ENCODE measurements at places on chromosomes 5 and 9.

DNA sequence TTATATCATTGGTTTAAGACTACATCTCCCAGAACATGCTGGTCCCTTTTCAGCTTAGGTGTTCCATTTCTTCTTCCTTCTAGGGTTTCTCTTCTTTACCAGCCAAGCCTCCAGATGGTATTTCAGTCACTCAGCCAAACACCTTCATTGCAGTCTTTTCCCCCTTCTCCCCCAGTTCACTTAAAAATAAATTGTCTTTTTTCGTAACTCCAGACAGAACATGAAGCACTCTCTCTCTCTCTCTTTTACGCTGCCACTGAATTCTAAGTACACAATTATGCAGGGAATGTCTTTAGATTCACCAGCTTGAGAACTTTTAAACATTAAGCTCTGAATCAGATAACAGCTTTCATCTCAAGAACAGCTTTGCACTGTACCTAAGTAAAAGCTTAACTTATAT is 419.7 kb upstream of the BRINP1 start:
- no peak for DNase-seq

DNA sequence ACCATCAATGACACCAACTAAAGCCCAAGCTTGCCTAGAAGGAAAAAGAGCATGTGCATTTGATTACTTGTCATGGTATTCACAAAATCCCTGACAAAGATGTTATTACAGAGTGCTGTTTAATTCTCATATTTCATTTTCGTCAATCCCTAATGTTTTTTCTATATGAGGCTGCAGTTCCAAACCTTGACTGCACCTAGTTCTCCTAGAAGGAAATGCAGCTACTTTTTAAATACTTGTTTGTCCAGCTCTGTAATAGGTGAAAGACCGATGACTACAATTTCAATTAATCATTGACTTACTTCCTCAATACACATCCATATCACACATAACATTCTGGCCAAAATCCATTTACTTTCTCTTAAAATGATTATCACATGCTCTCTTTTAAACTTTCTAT is 28.1 kb downstream of the CEMIP2 start:
- no peak for DNase-seq

DNA sequence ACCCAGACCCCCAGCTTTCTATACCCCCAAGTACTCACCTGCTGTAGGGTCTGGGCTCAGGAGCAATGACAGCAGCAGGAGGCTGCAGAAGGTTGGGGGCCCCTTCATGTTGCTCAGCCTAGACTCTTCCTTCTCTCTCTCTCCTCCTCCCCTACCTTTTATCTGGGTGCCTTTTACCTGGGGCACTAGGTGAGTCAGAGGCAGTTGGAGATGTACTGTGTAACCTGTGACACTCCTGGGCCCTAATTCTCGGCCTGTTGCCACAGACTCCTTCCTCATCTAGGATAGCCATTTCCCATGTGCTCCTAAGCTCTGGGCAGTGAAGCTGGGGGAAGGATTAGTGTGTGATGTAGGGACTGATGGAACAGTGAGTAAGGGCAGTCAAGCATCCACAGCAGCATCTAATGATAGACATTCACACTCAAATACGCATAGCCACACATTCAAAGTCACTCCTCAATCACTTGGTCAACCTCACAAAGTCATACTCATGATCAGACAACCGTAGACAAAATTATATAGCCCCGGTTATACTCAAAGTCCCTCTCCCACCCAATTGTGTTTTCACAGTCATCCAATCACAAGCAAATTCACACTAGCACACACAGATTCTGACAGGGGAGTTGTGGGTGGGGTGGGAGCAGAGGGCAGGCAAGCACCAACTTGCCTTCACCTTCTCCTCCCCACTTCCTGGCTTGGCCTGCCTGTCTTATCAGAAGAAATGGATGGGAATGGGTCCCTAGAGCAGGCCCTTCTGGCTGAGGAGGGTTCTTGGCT is at the start of gene CCL27:
Gene CCL27 (minus strand): TSS at position 132 of the 777 bp plus-strand sequence. CDS start 24 bp downstream, at position 108.
- DNase-seq = no peak

- DNase-seq = peak; percentile 15
These were observed 97.5 kb downstream of the COL5A1 start for GRCh38 chr9:134738869-134739659.

DNA sequence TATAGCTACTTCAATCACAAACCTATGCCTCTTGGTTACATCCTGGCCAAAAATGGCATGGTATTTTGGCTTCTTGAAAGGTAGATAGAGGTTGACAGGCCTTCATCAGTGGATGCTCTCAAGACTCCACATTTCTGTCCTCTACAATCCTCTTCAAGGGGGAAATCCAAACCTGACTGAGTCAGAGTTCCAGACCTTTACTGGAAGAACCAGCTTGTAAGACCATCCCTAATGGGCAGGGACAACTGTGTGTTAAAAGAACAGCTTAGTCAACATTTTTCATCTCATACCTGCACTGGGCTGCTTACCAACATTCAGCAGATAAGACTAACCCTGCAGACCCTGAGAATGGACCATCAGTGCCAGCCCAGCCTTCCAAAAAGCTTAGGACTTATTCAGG is 155.7 kb downstream of the CDK5RAP2 start:
- no peak for DNase-seq

DNA sequence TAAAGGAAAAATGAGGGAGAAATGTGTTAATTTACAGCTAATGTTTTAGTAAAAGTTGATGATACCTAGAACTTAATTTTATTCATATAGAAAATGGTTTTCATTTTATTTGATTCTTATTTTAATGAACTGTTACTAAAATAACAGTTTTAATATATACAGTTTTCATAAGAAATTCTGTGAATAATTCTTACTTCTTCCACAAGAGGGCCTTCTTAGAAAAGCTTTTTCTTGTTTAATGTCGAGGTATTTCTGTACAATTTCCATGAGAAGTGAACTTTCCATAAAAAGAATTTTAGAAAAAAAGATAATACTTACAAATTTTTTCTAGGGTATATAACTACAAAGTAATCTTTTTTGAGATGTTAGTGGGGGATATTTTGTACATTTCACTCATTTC is 73.9 kb downstream of the KLF9 start:
- no peak for DNase-seq

- DNase-seq = no peak
These were observed 159.3 kb downstream of the NR3C1 start for GRCh38 chr5:143244000-143244736.

DNA sequence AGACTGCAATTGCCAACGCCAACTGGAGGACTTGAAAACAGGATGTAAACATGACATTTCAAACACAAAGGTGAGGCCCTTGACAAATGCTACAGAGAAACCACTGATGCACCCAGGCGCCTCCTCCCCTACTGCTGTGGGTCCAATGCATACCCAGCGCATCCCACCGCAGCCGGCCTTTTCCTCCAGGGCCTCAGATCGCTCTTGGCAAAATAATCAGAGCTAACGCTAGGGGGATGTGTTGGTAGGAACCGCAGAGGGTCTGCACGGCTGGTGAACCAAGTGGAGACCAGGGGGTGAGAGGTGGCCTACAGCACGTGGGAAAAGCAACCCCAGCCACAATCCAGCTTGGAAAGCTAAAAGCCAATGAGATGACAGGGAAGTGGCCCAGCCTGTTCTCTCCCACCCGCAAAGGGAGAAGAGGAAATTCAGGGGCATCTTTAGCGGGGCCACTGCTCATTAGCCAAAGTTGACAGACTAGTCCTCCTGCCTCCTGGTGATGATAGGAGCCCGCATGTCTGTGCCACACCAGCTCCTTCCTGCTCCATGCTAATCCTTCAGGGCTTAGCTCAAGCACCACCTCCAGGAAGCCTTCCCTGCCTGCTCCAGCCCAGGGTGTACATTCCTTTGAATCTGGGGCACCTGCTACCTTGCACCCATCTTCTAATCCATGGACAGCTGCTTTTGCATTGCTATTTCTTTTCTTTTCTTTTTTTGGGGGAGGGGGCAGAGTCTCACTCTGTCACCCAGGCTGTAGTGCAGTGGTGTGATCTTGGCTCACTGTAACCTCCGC is 5.9 kb downstream of the FAM163B start:
- DNase-seq = no peak

- no peak for DNase-seq
These were observed 256.7 kb upstream of the CD180 start for GRCh38 chr5:67453111-67453905.

DNA sequence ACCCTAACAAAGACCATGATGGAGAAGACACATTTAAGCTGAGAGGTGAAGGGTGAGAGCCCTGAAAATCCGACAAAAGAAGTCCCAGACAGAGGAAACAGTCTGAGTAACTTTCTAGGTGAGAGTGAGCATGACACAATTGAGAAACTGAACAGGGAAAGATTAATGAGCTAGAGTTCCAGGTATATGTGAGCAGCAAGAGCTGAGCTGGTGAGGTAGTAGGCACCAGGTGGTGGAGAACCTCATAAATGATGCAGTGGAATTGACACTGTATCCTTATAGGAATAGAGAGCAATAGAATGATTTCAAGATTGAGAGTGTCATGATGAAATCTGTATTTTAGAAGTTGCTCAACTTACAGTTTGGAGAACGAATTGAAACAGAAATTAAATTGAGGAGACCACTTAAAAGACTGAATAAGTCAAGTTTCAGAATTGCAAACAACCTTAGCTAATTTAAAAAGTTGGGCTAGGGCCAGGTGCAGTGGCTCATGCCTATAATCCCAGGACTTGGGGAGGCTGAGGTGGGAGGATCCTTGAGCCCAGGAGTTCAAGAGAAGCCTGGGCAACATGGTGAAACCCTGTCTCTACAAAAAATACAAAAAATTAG is 89.8 kb downstream of the NREP start:
- DNase-seq = no peak

- DNase-seq = no peak
These were observed 10.9 kb downstream of the GZMA start for GRCh38 chr5:55113327-55113726.

DNA sequence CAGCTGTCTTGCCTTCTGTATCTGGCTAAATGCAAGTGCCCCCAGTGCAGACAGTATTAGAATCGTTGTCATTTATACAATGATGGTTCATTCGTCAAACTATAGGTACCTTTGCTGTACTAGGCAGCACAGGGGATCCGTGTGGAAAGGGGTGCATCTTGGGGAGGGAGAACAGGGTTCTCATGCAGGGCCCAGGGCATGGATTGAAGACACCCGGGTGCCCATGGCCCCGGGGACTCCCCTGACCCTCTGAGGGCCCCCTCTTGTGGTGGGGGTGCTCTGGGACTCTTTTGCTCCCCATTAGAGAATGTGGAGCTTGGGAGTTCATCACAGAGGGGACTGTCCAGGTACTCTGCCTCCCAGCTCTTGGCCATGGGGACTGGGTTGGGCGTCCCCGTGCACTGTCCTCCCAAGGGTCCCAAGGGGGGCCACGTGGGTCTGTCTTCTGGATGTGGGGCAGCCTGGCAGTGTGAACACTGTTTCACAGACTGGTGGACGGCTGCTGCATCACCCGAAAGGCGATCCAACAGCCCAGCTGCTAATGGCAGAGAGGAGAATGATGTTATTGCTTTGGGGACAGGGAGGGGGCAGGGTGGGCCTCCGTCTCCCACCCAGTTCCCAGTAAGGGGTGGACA is 36.9 kb upstream of the RXRA start:
- DNase-seq = no peak

Data from GM18507 (cell line).